Stimulated activated CD8-positive, alpha-beta memory T cell treated with anti-CD3 and anti-CD28 coated beads, Interleukin-4, amount 100 ng/mL, for 4 hours (primary cell): ENCODE measurements at places on chromosomes 16 and 17.

- DNase-seq: no peak
These were observed 138.7 kb downstream of the ANKFN1 start for GRCh38 chr17:56292010-56292409.

DNA sequence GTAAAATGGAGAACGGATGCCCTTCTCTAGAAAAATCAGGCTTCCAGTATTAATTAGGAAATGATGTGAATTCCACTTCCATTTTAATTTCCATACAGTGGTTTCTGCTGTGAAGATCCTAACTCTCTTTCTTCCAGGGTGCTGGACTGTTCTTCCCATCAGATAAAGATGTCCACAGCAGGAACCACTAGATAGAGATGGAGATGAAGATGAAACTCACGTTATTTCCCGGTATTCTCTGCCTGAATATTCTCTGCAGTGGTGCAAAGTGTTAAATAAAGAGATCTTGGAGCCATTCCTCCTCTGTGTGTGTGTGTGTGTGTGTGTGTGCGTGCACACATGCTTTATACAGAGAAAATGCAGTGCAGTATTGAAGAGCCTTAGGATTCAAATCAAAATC, 727.5 kb downstream of the KCNJ2 start:
- DNase-seq: no peak

- no peak for DNase-seq
These were observed 604 bp upstream of the ZC3H18 start for GRCh38 chr16:88569614-88569984.

DNA sequence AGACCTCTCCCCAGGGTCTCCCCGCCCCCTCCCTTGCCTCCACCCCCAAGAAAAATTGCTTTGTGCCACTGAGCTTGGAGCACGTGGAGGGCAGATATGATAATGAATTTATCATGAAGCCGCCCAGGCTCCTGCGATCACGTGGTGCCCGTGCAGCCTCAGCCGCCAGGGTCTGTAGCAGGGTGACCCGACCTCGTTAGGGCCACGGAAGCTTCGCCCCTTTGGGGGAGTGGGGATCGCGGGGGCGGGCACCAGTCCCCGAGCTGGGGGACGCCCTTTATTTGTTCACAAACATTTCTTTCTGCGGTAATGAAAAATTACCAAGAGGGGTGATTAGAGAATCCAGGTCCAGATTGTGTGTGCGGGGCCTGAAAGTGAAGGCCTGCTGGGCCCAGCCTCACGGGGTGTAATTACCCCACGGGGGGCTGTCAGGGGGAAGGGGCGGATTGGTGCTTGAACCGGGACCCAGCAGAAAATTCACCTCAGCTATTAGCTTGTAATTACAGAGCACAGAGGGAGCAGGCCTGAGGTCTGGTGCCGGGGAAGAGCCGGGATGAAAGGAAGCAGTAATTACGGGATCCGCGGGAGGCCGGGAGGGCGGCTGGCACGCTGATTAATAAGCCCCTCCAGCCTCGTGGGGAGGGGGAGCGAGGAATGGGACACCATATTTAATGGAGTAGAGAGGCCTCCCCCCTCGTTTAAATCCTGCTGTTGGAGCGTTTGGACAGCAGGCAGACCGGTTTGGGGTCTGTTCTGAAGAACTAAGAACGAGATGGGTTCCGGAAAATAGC, 13.3 kb downstream of the GSE1 start:
- no peak for DNase-seq

DNA sequence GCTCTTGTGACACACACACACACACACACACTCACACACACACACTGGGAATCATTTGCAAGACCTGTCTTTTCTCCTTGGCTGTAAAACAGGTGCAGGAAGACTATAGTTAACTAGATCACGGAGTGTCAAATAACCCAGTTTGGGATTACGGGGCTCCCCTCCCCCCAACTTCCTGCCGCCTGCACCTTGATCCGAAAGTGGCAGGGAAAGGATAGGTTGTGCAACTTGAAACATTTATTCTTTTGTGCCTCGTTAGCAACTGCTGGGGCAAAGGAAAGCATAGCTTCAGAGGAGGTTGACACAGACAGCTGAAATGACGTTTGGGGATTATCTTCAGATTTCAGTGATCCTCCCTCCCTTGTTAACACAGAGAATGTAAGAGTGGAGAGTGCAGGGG, 149.5 kb downstream of the NTN1 start:
- no peak for DNase-seq
